ENCODE measurements at places on chromosomes 13 and 19.

DNA sequence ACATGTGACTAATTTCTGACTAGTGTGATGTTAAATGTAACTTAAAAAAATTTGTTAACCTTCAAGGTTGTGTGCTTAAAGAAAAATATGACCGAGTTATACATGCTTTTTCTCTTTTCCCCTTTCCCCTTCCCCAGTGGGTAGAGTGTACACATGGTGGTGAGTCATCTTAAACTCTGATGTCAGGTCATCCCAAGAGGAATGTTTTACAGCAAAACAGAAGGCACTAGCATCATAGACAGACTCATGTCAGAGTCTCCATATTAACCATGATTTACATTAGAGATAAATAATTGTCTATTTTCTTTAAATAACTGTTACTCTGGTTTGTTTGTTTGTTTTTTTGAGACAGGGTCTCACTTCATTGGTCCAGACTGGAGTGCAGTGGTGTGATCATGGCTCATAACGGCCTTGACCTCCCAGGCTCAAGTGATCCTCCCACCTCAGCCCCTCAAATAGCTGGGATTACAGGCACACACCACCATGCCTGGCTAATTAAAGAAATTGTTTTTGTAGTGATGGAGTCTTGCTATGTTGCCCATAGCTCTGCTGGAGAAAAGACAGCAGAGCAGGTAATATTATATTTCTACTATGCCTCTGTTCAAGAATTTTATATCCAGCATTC is 160.4 kb upstream of the PCDH9 start:
- no peaks in the 10 kb centered on the region for H3K36me3 ChIP-seq
- no peak overlapping the region for H3K4me3 ChIP-seq
- H3K27me3 ChIP-seq: no peaks in the 10 kb centered on the region
- no peak overlapping the region for H3K27ac ChIP-seq
- H3K4me1 ChIP-seq: no peaks in the 10 kb centered on the region
- no peak for DNase-seq

- no peaks in the 10 kb centered on the region for H3K4me1 ChIP-seq
- no peak overlapping the region for H3K27ac ChIP-seq
- H3K4me3 ChIP-seq: no peak overlapping the region
- DNase-seq: no peak
- H3K27me3 ChIP-seq: no peaks in the 10 kb centered on the region
- H3K36me3 ChIP-seq: no peaks in the 10 kb centered on the region
Measured at GRCh38 chr13:93674337-93674755, 447.7 kb downstream of the GPC6 start.

- H3K4me3 ChIP-seq: no peak overlapping the region
- H3K36me3 ChIP-seq: no peaks in the 10 kb centered on the region
- H3K27me3 ChIP-seq: no peaks in the 10 kb centered on the region
- no peaks in the 10 kb centered on the region for H3K4me1 ChIP-seq
- no peak overlapping the region for H3K27ac ChIP-seq
Measured at GRCh38 chr19:31109636-31110035, 239.6 kb downstream of the TSHZ3 start.

- H3K4me3 ChIP-seq: no peak overlapping the region
- no peak for DNase-seq
Measured at GRCh38 chr13:92896842-92897241, 329.8 kb upstream of the GPC6 start.

DNA sequence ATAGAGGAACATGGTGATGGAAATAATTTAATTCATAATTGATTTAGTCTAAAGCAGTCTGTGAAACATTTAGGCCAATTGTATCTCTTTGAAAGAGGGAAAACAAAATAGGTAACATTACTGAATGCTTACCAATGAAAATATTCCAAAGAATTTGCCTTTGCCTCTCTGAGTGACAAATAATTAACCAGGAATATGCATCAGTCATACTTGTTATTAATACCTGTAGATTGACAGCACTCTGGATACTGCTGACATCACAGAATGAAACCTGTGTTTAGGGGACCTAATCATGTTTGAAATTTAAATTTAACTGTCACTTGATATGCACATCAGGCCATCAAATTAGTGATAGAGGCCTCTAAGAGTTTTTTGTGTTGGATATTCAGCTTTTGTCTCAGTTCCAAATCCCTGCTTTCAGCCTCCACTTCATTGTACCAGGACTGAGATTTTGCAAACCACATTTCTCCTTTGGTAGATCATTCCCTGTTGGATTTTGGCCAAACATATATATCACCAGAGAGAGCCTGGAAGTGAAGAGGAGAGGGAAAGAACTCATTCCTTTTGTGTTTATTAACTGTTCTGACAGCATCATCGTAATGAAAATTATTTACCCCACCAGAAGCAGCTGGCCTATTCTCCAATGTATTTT is 64.8 kb upstream of the KLHL1 start:
- DNase-seq: no peak
- H3K4me3 ChIP-seq: no peak overlapping the region
- no peak overlapping the region for H3K27ac ChIP-seq
- H3K4me1 ChIP-seq: no peaks in the 10 kb centered on the region
- H3K27me3 ChIP-seq: no peaks in the 10 kb centered on the region
- H3K36me3 ChIP-seq: no peaks in the 10 kb centered on the region

DNA sequence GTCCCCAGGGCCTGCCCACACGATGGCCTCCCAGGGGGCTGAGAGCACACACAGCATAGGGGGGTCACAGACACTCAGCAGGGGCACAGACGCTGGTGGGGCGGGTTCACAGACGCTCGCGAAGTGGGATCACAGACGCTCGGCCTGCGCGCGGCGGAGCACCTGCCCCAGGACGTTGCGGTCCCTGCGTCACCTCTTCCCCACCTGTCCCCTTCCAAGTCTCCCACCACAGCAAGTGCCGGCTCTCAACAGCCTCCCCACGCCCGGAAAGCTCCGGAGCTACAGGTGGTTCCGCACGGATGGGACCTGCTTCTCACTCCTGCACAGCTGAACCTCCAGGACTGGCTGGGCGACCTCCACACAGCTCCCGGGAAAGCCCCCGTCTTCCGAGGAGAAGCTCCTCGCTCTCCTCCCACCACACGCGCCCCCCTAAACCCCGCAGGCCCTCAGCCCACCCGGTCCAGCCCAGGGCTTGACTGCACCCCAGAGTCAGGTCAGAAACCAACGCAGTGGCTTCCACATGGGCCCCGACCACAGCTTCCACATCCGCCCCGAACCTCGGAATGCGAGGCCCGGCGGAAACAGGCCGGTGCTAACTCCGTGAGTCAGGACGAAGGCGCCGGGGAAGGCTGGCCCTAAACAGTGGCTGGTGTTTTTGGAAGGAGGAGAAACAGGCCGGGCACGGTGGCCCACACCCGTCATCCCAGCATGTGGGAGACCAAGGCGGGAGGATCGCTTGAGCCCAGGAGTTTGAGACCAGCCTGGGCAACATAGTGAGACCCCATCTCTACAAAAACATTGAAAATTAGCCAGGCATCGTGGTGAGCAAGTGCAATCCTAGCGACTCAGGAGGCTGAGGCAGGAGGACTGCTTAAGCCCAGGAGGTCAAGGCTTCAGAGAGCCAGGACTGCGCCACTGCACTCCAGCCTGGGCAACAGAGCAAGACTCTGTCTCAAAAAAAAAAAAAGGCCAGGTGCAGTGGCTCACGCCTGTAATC is 16.5 kb downstream of the BTBD2 start:
- no peak for DNase-seq
- H3K4me1 ChIP-seq: no peaks in the 10 kb centered on the region
- peaks cover 51% of the 10 kb centered on the region for H3K36me3 ChIP-seq
- no peak overlapping the region for H3K27ac ChIP-seq
- H3K4me3 ChIP-seq: no peak overlapping the region

- no peaks in the 10 kb centered on the region for H3K27me3 ChIP-seq
- H3K27ac ChIP-seq: peak overlapping the region; percentile 79
- no peak for DNase-seq
- H3K4me1 ChIP-seq: peaks cover 54% of the 10 kb centered on the region
Measured at GRCh38 chr19:54209058-54209810, 8.6 kb downstream of the RPS9 start.

DNA sequence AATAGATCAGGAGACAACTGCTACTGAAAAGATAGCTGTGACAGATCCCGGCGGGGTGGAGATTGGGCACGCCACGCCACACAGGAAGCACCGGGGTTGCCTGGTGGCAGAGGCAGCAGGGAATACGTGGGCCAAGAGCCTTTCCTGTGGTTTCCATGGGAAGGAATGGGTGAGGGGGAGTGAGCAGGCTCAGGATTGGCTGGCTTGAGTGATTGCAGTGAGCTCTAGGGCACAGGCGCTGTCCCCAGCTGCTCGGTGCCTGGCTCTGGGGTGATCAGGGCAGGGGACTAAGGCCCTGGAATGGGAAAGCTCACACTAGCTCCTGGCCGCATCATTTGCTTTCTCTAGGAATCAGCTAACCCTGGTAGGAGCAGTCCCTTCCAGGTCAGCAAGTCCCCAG is 166.1 kb downstream of the USP12 start:
- H3K27me3 ChIP-seq: no peaks in the 10 kb centered on the region
- no peak for DNase-seq
- H3K4me3 ChIP-seq: no peak overlapping the region
- no peaks in the 10 kb centered on the region for H3K36me3 ChIP-seq
- no peak overlapping the region for H3K27ac ChIP-seq
- peaks cover 9% of the 10 kb centered on the region for H3K4me1 ChIP-seq

DNA sequence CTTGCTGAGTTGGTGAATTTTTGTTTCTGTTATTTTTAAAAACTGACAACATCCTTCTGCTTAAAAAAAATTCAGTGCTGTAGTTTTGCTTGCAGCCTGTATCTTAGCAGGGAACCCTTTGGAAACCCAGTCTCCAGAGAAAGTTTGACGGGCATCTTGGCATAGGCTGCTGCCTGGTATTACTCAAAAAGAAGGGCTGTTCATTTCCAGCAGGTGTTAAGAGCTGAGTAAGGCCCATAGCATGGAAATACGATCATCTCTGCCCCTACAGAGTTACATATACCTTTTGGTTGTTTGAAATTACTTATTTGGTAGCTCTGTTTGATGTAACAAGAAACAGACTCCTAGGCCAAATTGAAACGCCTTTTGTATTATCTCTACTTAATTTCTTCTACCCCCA is 41.5 kb downstream of the URI1 start:
- H3K4me3 ChIP-seq: no peak overlapping the region
- H3K27ac ChIP-seq: peak overlapping the region; percentile 2
- H3K36me3 ChIP-seq: peaks cover 8% of the 10 kb centered on the region
- no peak for DNase-seq
- H3K27me3 ChIP-seq: no peaks in the 10 kb centered on the region

DNA sequence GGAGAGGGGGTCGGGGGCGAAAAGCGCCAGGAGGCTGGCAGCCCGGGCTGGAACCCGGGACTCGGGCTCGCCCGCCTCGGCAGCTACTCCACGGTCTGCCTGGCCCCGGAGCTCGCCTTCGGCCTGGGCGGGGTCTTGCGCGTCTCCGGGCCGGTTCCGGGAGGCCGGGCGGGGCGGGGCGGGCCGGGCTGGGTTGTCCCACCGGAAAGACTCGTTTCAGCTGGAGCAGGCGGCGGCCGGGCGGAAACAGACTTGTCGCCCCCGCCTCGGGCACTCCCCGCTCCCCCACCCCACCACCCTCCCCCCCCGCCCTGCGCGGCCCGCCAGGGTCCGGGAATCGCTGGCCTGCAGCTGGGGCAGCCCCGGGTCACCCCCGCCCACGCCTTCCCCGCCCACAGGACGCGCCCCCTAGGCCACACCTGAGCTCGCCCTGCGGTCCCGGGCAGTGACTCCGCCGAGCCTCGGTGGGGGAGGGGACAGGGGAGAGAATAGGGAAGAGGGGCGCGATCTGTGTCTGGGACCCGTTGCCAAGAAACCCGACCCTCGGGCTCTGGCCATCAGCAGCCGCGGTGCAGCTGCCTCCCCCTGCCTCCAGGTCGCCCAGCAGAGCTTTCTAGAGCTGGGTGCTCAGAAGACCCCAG is 109.4 kb downstream of the KCTD15 start:
- H3K4me3 ChIP-seq: peak overlapping the region; percentile 62
- H3K36me3 ChIP-seq: no peaks in the 10 kb centered on the region
- H3K27ac ChIP-seq: peak overlapping the region; percentile 75
- DNase-seq: peak; percentile 75

DNA sequence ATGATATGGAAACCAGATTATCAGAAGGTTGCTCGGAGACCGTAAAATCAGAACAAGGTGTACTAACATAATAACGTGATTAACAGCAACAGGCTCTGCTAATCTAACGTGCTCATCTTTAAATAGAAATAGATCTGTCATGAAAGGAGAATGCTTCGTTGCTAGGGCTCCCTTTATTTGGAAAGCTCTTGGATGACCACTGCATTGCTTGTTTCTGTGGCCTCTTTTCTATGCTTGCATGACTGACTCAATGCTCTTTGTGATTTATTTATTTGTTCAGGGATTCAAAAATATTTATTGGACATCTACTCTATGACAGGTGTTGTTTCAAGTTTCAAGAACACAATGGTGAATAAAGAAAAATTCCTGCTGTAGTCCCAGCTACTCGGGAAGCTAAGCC is 22.3 kb upstream of the ZDHHC20 start:
- H3K36me3 ChIP-seq: no peaks in the 10 kb centered on the region
- no peak overlapping the region for H3K4me3 ChIP-seq

GRCh38 chr19:13613447-13613846 is 107.2 kb upstream of the CACNA1A start:
- no peak overlapping the region for H3K27ac ChIP-seq
- no peaks in the 10 kb centered on the region for H3K4me1 ChIP-seq
- H3K4me3 ChIP-seq: no peak overlapping the region
- H3K36me3 ChIP-seq: no peaks in the 10 kb centered on the region

- H3K4me1 ChIP-seq: peaks cover 29% of the 10 kb centered on the region
- no peak for DNase-seq
- no peaks in the 10 kb centered on the region for H3K27me3 ChIP-seq
- peak overlapping the region; percentile 92 for H3K27ac ChIP-seq
- peaks cover 2% of the 10 kb centered on the region for H3K36me3 ChIP-seq
Measured at GRCh38 chr19:10624585-10624984, 768 bp upstream of the SLC44A2 start.

GRCh38 chr13:30333616-30334015 is 26.3 kb upstream of the KATNAL1 start:
- no peak for DNase-seq
- H3K27ac ChIP-seq: no peak overlapping the region
- no peaks in the 10 kb centered on the region for H3K36me3 ChIP-seq
- H3K27me3 ChIP-seq: no peaks in the 10 kb centered on the region
- H3K4me3 ChIP-seq: no peak overlapping the region

DNA sequence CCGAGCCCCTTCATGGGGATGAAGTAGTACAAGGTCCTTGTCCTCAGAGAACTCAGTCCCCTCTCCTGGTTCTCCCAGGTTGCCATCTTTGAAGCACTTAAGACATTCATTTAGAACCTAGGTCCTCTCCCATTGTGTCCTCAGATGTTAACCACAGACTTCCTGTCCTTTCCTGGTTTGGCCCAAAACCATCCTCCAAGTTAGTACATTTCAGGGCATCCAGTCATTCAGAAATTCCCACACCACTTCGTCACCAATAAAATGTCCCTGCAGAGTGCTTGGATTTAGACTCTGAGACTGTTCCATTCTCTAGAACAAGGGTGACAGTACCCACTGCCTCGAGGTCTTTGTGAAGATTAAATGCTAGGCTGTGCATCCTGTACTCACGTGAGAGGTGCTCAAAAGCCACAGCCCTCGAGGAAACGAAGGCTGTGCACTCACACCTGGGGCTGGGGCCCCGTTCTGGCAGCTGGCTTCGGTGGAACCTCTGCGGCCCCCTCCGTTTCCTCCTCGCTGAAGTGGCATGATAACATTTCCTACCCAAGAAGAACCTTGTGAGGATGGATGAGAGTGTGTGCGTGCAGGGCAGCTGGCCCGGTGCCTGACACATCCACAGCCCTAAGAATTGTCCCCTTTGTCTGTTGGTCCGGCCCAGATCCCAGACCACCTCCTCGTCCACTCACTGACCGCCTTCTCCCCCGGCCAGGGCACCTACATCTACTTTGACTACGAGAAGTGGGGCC is 4.7 kb downstream of the LENG1 start:
- H3K4me3 ChIP-seq: no peak overlapping the region
- no peak overlapping the region for H3K27ac ChIP-seq
- no peak for DNase-seq
- peaks cover 9% of the 10 kb centered on the region for H3K4me1 ChIP-seq

Data from psoas muscle (tissue), 8 donors.